ENCODE measurements at places on chromosomes 16 and 17. TPM values are rescaled to one million over a fixed set of nuclear protein-coding genes. Genes with fewer than 3 reads are reported as not detected.

ZNF19 gene
- 12.6 TPM for total RNA-seq

SAMD14 gene
- total RNA-seq = 3.3 TPM

SREBF1 gene
- total RNA-seq = 84.6 TPM

PDILT gene
- total RNA-seq = not detected

MAF gene
- 49.2 TPM for total RNA-seq

Measured in lung (tissue), 17 donors.